NCI-H510A treated with DMSO at 0.1 percent for 48 hours (cell line): ENCODE measurements at places on chromosomes 6 and 20.

GRCh38 chr6:157420497-157420896, 39.5 kb downstream of the ZDHHC14 start:
- no peak for DNase-seq

DNA sequence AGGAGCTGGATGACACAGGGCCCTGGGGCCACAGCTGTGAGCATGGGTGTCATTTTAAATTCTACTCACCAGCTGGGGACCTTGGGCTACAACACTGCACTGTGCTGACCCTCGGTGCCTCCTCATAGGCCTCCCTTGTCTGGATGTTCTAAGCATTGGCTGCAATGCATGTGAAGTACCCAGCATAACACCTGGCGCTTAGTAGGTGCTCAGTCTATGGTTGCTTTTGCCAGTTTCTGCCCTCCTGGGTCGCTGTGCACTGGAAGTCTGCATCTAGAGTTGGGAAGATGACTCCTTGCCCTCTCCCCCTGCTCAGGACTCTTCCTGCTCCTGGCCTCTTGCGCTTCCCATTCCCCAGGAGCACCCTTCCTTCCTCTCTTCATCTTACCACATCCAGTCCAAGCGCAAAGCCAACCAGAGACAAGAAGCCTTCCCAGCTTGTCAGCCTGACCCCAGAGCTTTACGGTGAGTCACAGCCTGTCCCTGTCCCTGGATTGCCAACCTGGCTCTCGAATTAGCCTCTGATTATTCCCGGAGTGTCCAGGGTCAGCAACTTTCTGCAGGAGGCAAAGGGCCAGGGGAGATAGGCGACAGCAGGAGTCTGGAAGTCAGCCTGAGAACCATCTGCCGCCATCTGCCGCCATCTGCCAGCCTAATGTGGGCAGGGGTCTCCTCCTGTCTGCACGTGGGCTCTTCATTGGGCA, 8.8 kb downstream of the SLC13A3 start:
- DNase-seq: no peak

DNA sequence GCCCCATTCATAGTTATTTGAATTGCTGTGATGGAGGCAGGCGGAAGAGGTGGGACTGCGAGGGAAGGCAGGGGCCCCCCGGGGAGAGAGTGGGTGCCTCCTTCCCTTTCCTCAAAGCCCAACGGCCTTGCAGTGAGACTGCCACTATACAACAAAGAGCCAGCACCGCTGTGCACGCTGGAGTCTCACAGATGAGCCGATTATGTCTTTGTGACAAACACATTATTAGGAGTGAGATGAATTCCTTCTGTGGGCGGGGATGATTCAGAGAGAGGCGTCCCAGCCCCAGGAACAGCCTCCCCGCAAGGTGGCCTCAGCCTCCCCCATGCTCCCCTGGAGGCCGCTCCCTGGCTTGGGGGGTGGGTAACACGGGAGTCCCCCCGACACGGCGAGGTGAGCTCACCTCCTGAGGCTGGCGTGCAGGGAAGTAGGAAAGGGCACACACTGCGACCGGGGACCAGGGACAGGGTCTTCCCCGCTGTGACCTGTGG, 26.7 kb downstream of the NTSR1 start:
- no peak for DNase-seq

DNA sequence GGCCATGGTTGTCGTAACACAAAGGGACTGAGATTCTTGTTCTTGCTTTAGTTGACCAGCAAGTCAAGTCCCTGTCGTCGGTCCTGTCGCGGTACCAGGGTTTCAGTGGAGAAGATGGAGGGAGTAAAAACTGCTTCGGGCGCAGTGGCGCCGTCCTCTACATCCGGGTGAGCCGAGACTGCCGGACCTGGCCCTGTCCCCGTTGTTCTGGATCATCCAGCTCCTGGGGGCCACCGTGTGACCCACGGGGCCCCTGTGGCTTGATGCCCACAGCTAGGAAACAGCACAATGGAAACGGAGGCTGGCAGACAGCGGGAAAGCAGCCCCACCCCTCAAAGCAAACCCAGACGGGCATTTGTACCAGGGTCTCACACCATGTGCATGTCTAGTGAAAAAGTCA, 15.0 kb downstream of the MTG2 start:
- DNase-seq: no peak

DNA sequence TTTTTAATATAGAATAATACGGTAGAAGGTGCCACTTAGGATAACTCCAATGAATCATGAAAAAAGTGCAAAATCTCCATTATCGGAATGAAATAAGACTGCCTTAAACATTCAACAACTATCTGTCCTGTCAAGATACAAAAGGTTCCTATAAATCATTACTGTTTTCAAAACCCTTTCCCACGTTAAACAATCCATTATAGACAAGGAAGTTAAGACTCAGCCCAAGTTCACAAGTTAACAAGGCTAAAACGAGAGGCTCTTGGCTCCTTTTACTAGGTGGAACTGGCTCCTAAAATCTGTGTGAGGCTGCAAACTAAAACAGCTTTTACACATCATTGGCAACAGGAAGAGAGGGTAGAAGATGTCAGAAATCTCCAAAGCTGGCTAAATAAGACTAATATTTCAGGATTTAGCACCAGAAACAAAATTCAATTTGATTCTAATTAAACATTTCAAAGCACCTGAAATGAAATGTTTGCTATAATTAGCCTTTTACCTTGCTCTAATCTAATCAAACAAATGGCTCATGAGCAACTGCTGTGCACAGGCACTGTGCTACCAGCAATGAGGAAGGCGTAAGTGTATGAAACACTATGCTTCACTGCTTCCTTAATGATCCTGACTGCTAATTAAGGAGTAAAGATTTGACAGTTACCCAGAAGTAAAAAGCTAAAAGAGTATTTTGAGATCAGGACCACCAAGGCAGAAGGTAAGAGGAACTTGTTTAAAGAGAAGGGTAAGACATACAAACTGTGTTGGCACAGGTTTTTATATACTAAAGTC, 109.7 kb downstream of the DST start:
- no peak for DNase-seq

GRCh38 chr6:80720824-80721223, 614.4 kb downstream of the BCKDHB start:
- DNase-seq: no peak

DNA sequence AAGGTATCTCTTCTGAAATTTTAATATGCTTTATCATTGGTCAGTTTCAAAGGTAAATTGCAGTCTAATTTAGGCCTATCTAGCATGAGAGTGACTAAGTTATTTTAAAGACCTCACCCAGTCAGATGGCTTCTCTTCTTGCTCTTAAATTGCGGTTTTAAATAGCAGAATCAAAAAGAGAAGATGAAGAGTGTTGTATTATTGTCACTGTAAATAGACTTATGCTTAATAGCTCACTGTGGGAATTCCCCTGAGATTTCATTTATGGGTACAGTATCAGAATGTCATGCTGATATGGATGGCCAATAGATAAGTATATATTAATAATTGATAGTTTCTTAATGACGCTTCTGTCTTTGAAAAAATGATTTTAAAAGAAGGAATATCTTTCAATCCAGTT, 35.7 kb downstream of the AIG1 start:
- no peak for DNase-seq

DNA sequence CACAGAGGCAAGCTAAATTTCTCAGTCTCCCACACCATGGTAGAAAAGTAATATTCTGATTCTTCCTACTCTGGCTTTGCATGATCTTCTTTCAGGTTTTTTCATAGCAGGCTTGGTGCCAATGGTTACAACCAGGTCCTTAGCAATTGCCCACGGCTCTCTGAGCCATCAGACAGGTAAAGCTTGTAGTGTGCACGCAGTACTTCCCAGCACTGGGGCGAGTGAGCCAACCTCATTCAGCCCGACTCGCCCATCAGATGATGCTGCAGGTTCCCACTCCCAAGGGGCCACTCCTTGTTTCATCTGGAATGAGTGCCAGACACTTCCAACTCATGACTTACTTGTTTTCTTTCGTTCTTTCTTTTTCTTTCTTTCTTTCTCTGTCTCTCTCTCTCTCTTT, 78.3 kb downstream of the PERP start:
- no peak for DNase-seq

DNA sequence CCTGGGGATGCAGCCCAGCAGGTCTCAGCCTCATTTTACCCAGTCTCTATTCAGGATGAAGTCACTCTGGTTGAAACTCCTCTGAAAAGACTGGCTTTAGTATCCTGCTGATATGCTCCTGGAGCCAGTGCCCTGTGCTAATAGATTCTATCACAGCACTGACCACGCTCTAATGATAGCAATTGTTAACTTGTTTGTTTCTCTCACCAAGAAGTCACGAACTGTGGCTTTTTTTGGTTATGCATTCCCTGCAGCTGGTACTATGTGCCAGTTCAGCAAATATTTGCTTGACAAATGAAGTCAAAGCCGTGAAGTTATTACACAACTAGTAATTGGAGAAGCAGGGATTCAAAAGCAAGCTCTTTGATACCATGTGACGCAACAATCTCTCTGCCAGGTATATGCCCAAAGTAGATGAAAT, 754.6 kb downstream of the KIF16B start:
- DNase-seq: peak; percentile 89

GRCh38 chr6:112851146-112851545, 504.0 kb downstream of the RFPL4B start:
- DNase-seq: no peak

- no peak for DNase-seq
Observed at GRCh38 chr6:17431581-17431980, 38.2 kb downstream of the CAP2 start.

- no peak for DNase-seq
Observed at GRCh38 chr20:58579819-58580473, 64.7 kb upstream of the APCDD1L start.

GRCh38 chr6:106477790-106478189, 117.3 kb downstream of the CRYBG1 start:
- DNase-seq: peak; percentile 26

DNA sequence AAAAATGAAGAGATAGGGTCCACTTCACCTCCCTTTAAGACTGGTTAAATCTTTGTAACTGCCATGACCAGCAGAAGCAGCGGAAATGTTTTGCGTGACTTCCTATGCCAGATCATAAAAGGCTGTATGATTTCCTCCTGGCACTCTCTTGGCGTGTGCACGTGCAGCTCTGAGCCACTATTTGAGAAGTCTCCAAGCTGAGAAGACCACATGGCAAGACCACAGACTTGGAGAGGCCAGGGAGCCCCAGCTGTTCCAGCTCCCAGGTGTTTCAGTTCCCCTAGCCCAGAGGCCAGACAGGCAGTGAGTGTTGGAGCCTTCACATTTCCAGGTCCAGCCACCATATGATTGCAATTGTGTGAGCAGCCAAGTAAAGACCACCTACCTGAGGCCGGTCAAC, 259.3 kb upstream of the RIN2 start:
- no peak for DNase-seq

GRCh38 chr20:54622333-54623295, 147.2 kb downstream of the DOK5 start:
- no peak for DNase-seq
